ENCODE measurements at places on chromosomes 6 and 20. TPM values are rescaled to one million over a fixed set of nuclear protein-coding genes. Genes with fewer than 3 reads are reported as not detected.

The BEND6 gene
- 1.8 TPM for total RNA-seq

The EFCAB8 gene
- total RNA-seq, result not detected

The PACRG gene
- total RNA-seq, result 0.59 TPM

The MYH7B gene
- total RNA-seq, result 0.55 TPM

The SLC4A11 gene
- 0.55 TPM for total RNA-seq

DNA sequence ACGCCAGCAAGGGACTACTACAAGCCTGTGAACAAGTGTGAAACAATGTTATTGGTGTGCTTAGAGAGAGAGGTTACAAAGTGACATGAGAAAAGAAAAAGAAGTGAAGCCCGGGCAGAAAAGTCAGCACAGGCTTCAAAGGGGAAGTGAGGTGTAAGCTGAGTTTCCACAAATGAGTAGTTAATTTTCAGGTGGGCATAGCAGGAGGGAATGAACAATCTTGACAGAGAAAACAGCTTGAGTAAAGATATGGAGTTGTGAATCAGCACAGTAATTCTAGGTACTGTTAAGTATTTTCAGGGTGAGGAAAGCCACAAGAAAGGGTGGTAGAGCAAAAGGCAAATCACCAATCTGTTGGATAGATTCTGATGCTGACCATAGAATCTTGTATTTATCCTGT lies 4.3 kb downstream of the KCNQ5 start:
- H3K27ac ChIP-seq, result no peak overlapping the region
- peaks cover 71% of the 10 kb centered on the region for H3K27me3 ChIP-seq
- peaks cover 8% of the 10 kb centered on the region for H3K4me1 ChIP-seq
- no peak overlapping the region for H3K4me3 ChIP-seq
- H3K36me3 ChIP-seq, result peaks cover 2% of the 10 kb centered on the region

GRCh38 chr6:14819001-14819400 lies 426.9 kb upstream of the JARID2 start:
- peak overlapping the region; percentile 85 for H3K27ac ChIP-seq
- H3K27me3 ChIP-seq, result no peaks in the 10 kb centered on the region
- no peak overlapping the region for H3K4me3 ChIP-seq

Measured in neural crest cell (in vitro differentiated cells).